ENCODE measurements at places on chromosomes 12 and 14.
A peak's percentile ranks its signal among the peaks of the same experiment; 100 is the strongest.

DNA sequence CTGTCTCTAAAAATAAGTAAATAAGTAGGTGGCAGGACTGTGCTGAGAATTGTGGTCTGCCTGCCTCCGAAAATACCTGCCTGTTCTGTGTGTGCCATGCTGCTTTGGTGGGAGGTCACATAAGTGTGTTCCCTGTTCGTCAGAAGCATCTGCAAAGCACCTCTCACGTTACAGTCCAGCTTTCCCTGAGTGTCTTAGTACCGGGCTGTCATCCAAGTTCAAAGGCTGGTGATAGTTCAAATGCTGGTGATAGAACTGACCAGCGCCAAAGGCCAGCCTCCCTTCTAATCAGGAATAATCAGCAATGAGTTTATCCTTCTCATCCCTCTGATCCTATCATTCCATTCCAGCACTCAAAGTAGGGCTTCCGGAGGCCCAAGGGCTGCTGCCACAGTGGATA is 5.6 kb downstream of the CABP1 start:
- no peak for DNase-seq

- DNase-seq, result no peak
Measured at GRCh38 chr12:79069009-79069408, 204.4 kb downstream of the SYT1 start.

GRCh38 chr12:101327546-101327945 is 47.6 kb downstream of the UTP20 start:
- no peak for DNase-seq

GRCh38 chr12:2290516-2291065 is 237.8 kb downstream of the CACNA1C start:
- DNase-seq, result no peak

DNA sequence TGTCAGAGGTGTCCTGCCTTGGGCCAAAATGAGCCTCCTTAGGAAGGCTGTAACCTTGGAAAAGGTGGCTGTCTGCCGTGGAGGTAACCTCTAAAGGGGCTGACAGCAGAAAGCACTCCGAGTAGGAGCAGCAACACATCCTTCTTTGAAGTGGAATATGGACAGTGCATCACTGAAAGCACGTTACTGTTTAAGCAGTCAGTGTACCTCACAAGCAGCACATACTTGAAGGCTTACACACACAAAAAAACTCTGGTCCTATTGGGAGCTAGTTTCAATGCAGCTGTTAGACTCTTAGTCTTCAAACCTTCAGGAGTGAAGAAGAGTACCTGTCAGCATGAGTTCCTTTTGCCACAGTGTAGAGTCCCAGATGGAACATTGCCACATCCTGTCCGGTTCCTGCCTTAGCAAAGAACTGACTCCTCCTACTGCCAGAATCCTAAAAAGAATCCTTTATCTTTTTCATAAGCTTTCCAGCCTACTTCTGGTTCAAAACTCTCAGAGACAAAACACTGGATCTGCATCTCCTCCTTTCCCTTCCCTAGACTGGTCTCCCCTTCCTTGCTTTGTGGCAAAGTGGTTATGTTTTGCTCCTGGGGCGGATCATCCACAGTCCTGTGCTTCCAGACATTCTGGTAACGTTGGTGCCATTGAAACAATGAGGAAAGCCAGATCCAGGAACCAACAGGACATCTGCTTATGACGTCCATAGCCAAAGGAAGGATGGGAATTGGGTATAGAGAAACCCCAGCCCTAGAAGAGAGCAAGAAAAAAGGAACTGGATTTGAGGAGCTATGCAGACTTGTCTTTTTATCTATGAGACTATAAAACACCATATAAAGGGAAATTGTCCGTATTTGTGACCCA is 8.5 kb upstream of the MDM1 start:
- no peak for DNase-seq

DNA sequence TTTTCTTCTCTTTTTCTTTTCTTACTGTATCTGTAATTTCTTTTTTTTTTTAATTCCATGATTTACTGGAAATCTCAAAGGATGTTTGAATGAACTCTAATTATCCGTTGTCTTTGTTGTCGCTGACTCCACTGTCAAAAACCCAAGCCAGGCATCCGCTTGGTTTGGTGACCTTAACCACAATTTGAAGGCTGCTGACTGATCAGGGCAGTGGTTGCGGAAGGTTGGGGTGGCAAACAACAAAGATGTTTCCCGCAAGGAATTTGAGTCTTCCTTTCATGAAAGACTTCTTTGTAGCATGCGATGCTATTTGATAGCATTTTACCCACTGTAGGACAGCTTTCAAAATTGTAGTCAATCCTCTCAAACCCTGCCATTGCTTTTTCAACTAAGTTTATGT is 1013.8 kb downstream of the DIO2 start:
- no peak for DNase-seq

DNA sequence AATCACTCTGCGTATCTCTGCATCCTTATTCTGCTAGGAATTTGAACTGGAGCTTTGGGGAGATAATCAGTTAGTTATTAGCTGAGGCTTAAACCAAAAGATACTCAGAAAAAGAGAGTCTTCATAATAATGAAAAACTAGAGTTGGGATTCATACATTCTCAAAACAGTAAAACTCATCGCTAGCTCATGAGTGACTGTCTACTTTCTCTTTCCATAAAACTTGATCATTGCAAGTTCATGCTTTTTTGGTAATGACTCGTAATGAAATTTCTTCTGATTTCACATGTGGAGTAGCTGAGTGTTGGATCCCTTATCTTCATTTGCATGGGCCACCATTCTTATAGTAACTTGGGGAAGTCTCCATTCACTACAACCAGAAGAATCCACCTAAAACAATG is 397.7 kb downstream of the PDZRN4 start:
- no peak for DNase-seq

- no peak for DNase-seq
Measured at GRCh38 chr14:79627058-79627457, 584.2 kb downstream of the DIO2 start.

DNA sequence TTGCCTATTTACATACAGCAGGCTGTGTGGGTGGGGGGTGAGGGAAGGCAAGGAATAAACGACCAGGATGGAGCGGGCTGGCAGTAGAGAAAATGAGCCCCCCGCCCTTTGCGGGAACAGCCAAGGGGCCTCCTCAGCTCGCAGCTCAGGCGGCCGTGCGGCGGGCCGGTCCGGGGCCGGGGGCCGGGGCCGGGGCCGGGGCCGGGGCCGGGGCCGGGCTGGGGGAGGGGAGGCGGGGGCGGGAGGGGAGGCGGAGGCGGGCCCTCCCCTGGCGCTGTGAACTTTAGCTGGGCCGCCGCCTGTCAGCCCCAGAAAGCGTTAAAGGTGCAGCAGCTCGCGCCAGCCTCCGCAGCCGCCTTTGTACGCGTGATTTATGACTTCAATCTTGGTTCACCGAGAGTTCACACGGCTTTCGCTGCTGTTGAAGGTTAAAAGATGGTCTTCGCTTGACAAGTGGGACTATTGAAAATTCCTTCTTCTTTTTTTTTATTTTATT is 28.8 kb downstream of the HOXC4 start:
- DNase-seq, result no peak

- DNase-seq, result no peak
Measured at GRCh38 chr14:99150236-99150635, 121.8 kb downstream of the BCL11B start.

GRCh38 chr14:93333631-93334103 is 831 bp upstream of the BTBD7 start:
- no peak for DNase-seq

GRCh38 chr12:98351089-98351488 is 164.3 kb upstream of the TMPO start:
- no peak for DNase-seq

DNA sequence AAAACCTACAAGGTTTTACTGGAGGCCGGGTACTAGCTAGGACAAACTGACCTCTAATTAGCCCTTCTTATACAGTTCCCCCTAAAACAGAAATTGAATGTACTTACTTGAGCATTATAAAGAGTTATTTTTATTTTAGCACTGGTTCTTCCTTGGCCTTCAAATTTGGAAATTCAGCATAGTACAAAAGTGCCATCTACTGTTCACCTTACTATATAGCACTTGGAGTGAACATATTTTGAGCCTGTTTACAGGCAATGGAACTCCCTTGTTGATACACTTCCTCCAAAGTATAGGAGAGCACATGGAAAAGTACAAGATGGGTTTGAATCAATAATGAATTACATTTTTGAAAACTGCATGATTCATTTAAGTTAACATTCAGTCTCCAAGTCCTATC is 3.9 kb upstream of the POC1B start:
- peak; percentile 11 for DNase-seq

GRCh38 chr14:64645220-64645892 is 58.9 kb upstream of the PLEKHG3 start:
- no peak for DNase-seq

- DNase-seq, result no peak
Measured at GRCh38 chr12:104414581-104415341, 42.0 kb upstream of the CHST11 start.

- no peak for DNase-seq
Measured at GRCh38 chr12:107311682-107312081, 218.3 kb upstream of the CRY1 start.

GRCh38 chr12:40691913-40692764 is at the start of gene CNTN1:
Gene CNTN1, plus strand, starts transcription at chr12:40692439.
- peak; percentile 85 for DNase-seq

DNA sequence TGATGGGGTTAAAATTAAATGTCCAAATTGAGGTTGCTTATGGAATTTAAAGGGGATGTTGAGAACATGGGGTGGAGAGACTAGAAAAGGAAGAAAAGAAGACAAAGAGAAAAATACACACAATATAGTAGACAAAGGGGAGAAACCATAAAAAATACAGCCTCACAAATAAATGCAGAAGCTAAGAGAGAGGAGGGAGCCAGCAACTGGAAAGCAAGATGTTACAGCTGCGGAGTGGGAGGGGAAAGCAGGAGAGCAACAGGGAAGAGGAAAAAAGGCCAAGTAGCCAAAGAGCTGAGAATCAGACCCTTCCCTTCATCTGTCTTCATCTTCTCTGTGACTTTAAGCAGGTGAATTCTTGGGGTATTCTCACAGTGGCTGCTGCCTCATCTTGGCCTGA is 39.7 kb upstream of the SMUG1 start:
- no peak for DNase-seq

DNA sequence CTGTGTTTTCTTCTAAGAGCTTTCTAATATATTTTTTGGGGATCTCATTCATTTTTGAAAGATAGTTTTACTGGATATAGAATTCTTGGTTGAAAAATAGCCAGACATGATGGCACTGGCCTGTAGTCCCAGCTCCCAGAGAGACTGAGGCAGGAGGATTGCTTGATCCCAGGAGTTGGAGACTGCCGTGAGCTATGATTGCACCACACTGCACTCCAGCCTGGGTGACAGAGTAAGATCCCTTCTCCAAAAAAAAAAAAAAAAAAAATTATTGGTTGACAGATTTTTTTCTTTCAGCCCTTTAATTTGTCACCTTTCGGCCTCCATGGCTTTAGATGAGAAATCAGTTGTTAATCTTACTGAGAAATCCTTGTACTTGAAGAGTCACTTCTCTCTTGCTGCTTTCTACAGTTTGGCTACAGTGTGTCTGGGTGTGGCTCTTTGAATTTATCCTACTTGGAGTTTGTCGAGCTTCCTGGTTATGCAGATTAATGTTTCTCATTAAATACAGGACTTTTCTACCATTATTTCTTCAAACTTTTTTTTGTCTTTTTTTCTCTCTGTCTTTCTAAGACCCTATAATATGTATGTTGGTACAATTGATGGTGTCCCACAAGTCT is 60.2 kb upstream of the AMN start:
- no peak for DNase-seq

GRCh38 chr12:68628698-68629097 is 18.0 kb downstream of the RAP1B start:
- no peak for DNase-seq

- DNase-seq, result no peak
Measured at GRCh38 chr12:70604662-70605061, 32.6 kb downstream of the PTPRB start.

- no peak for DNase-seq
Measured at GRCh38 chr14:105108516-105108864, 43.3 kb upstream of the GPR132 start.

DNA sequence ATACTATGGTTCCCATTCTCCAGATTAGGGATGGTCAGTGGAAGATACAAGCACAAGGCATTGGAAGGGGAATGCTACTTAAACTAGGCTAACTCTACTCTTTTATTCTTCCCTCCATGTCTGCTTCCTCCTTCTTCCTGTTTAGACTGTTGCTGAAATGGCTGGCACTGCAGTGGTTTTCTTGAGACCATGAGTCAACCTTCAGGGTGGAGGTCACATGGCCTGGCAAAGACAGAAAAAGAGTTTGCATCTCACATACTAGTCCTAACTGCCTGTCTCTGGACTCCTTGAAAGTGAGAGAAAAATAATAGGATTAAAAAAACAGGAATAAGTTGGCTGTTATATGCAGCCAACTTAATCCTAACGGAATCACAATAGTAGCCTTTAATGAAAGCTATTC is 37.0 kb downstream of the ALDH1L2 start:
- no peak for DNase-seq

GRCh38 chr12:119809023-119809422 is 68.1 kb downstream of the CIT start:
- DNase-seq, result no peak

- no peak for DNase-seq
Measured at GRCh38 chr12:116529048-116529447, 30.1 kb upstream of the MAP1LC3B2 start.

DNA sequence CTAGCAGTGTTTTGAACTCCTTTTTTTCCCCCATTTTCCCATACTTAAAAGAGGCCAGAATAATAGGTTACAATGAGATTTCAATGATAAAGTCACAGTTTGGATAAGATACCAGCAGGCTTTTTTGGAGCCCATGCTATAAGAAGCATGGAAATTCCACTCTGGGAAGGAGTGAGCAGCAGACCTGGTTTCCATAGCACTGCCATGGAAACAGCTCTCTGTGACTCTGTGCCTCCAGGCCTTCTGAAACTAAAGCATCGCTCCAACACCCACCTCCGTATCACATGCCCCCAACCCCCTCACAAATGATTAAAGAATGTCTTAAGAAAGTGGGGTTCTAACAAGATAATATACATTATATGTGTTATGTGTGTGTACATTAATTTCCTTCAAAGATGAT is 165.0 kb downstream of the GRIN2B start:
- no peak for DNase-seq

- DNase-seq, result no peak
Measured at GRCh38 chr14:61659582-61659981, 35.7 kb upstream of the HIF1A start.

DNA sequence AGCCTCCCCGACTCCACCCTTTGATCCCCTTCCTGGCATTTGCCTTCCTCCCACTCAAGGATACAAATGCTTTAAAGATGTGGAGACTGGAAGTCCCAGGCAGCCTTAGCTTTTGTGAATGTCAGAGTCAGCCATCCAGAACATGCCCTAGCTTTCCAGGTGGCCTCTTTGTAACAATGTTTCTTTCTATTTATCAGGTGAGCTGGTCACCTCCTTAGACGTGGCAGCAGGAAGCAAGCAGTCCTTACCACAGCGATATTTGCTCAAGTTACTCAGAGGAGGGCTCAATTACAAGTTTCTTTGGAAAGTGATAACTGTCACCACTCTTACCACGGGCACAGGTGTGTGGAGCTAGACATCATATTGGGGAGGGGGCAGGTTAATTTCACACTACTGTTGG is 4.9 kb downstream of the GALNT6 start:
- DNase-seq, result no peak

- DNase-seq, result no peak
Measured at GRCh38 chr14:69822456-69822855, 25.4 kb upstream of the SLC10A1 start.
